ENCODE measurements at places on chromosomes 16 and 17. TPM values are rescaled to one million over a fixed set of nuclear protein-coding genes. Genes with fewer than 3 reads are reported as not detected.

Gene KRTAP16-1
- total RNA-seq = not detected

Gene ARSG
- 4.0 TPM for total RNA-seq

Gene SLC5A11
- total RNA-seq = not detected

DNA sequence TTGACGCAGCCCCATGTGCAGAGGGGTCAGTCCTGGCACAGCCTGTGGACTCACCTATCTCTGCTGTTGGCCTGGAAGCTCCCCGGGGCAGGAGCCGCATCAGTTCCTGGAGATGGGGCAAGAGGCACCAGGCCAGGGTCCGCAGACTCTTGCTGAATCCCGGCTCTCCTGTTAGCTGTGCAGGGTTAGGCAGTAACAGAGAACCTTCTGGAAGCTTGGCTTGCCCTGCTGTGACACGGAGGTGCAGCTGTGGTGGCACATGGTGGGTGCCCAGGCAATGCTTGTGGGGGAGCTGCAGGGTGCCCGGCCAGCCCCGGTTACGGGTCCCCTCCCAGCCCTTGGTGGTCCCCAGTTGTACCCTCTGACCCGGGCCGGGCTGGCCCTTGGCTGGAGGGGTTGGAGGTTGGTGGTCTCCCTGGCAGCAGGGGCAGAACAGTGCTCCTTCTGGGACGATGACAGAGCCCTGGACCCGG is 26.0 kb upstream of the ZNF469 start:
- H3K4me3 ChIP-seq = no peak overlapping the region
- no peaks in the 10 kb centered on the region for H3K36me3 ChIP-seq
- no peak for DNase-seq
- H3K27ac ChIP-seq = no peak overlapping the region
- no peaks in the 10 kb centered on the region for H3K4me1 ChIP-seq

DNA sequence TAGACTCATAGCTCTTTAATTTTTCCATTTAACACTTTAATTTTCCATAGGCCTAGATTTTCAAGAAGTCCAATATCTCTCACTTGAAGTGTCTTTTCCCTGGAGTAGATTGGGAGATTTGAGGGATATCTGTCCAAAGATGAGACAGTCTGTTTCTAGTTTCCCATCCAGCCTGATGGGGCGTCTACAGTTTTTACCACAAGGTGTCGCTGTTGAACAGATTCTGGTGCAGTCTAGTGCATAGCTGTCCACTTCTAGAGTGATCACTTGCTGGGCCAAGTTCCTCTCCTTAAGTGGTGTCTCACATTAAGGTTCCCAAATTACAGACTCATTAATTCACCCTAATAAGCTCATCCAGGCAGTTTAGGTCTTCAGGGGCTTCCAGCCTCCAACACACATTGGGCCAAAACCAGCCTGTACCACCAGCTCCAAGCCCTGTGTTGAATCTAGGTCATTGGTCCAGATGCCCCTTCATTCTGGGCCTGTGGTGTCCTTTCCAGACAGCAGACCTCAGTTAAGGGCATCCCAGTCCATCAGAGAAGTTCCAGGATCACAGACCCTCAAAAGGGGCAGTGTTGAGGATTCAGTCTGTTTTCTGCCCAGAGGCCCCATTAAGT is 9.4 kb downstream of the SNX20 start:
- DNase-seq = no peak
- no peaks in the 10 kb centered on the region for H3K36me3 ChIP-seq
- H3K27me3 ChIP-seq = no peaks in the 10 kb centered on the region
- no peak overlapping the region for H3K27ac ChIP-seq
- no peak overlapping the region for H3K4me3 ChIP-seq

- H3K4me3 ChIP-seq = no peak overlapping the region
- H3K27ac ChIP-seq = no peak overlapping the region
- no peaks in the 10 kb centered on the region for H3K36me3 ChIP-seq
- H3K27me3 ChIP-seq = no peaks in the 10 kb centered on the region
Measured at GRCh38 chr16:20846551-20846950, 40.2 kb downstream of the REXO5 start.

Measured in astrocyte (in vitro differentiated cells and primary cell).